ENCODE measurements at places on chromosomes 7 and 10.

DNA sequence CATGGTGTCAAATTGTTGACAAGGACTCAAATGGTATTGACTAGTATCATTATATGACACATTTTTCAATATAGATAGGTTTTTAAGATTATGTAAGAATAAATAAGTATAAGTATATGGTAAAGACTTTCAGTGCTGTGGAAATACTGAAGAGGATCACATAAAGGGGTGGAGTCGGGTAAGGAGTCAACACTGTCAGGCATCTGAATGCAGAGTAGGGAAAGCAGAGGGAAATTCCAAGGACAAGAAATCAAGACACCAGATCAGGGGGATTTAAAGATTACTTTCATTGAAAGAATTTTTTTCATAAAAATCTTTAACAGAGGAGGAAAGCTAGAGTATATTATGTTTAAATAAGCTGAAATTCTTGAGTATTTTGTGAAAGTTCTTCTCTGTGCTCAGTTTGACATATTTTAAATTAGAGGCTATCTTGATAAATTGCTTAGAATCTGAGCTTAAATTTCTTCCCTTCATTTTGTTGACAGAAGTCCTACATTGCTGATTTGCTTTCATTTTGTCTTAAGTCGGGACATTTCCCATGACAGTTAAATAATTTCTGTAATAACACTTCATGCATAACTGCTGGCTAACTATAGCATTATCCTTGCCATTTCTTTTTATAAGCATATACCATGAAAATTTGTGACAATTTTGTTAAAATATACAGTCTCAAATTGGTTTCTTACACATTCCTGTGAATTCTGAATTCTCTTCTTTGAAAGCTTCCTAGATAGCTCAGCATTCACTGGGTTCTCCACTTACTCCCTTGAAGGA is 244.3 kb downstream of the PRKG1 start:
- no peak for DNase-seq

DNA sequence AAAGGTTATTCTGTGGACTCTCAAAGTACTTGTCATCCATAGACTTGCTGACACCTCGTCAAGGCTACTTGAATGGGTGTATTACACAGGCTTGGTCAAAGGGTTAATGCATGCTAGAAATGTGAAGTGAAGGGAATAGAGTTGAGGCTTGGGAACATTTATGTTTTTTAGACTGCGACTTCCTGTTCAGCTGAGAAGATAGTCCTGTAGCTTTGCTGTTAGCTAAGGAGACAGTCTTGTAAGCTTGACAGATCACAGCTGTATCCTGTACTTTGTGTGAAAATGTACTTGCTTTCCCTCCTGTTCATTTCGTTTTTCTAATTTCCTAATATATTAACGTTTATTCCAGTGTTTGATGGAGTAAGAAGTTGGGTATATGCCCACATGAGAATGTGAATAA is 52.1 kb downstream of the ADD3 start:
- no peak for DNase-seq

GRCh38 chr10:20977300-20977699 is 80.2 kb upstream of the NEBL start:
- no peak for DNase-seq

DNA sequence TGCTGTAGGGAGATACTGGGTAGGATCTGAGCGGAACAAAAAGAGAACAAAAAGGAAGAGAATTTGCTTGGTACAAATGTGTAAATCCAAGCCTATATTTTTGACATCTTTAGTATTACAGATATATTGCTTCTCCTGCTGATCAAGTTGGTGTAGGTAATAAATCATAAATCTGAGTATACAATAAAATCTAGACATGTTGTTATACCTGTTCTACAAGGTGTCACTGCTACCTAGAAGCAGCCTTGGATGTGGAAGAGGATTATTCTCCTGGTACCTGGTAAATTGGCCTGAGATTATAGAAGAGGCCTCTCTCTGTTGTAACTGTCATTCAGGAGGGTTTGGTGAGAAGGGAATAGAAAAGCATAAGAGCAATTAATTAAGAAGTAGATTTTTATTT is 89.9 kb upstream of the LSM8 start:
- no peak for DNase-seq

DNA sequence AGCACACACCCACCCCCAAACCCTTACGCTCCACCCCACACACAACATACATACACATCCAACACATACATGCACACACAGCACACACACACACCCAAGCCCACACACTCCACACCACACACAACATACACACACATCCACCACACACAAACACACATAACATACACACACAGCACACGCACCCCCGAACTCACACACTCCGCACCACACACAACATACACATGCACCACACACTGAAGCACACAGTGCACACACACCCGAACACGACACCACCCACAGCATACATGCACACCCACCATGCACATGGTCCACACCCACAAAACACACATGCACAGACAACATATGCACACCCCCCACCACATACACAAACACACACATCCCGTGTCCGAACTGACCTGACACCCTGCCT is 2.0 kb downstream of the PRAP1 start:
- no peak for DNase-seq

DNA sequence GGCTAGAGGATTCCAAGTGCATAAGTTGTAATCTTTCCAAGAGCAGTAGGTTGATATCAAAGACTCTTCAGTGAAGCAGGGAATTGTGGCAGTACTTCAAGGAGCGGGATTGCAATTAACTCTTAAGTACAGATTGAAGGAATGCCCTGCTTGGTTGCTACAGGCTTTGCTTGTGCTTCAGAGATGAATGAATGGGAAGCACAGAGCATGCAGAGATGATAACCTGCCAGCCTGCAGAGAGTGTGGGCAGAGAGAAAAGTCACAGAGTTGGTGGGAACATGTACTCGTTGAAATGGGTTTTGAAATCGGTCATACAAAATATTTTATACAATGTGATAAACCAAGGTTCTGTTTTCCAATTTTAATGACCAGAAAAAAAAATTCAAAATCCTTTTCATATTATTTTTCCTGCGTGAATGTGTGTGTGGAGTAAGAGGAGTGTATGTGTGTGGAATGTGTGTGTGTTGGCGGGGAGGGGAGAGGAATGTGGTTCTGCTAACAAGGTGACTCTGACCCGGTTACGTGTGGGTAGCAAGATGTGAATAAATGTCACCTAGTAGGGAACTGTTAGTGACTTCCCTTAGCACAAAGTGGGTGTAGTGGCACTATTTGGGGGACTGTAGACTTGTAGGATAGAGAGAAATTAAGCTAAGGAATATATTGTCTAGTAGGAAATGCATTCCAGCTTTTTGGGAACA is 697.8 kb downstream of the GATA3 start:
- no peak for DNase-seq

- no peak for DNase-seq
These were observed 29.9 kb downstream of the HEPACAM2 start for GRCh38 chr7:93196336-93196735.

DNA sequence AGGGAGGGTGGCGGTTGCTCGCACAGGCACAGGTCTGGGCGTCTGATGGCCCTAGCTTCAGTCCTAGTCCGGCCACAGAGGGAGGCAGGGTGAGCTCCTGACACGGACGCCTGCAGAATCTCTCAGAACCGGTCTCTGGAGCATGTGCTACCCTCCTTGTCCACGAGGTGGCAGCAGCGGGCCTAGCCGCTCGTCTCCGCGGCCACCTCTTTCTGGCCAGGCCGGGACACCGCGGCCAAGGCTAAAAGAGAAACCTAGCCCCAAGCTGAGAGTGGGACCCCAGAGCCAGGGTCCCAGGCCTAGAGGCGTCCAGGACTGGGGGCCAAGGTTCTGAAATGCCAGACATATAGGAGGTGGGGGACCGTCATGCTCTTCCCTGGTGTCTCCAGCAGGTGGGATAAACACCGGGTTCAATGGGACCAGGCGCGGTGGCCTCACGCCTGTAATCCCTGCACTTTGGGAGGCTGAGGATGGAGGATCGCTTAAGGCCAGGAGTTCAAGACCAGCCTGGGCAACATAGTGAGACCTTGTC is 3.2 kb upstream of the LAT2 start:
- DNase-seq, result peak; percentile 36

- DNase-seq, result no peak
These were observed 342.4 kb downstream of the BBS9 start for GRCh38 chr7:33471636-33472242.

GRCh38 chr7:9945131-9945530 is 1028.5 kb upstream of the PHF14 start:
- no peak for DNase-seq

DNA sequence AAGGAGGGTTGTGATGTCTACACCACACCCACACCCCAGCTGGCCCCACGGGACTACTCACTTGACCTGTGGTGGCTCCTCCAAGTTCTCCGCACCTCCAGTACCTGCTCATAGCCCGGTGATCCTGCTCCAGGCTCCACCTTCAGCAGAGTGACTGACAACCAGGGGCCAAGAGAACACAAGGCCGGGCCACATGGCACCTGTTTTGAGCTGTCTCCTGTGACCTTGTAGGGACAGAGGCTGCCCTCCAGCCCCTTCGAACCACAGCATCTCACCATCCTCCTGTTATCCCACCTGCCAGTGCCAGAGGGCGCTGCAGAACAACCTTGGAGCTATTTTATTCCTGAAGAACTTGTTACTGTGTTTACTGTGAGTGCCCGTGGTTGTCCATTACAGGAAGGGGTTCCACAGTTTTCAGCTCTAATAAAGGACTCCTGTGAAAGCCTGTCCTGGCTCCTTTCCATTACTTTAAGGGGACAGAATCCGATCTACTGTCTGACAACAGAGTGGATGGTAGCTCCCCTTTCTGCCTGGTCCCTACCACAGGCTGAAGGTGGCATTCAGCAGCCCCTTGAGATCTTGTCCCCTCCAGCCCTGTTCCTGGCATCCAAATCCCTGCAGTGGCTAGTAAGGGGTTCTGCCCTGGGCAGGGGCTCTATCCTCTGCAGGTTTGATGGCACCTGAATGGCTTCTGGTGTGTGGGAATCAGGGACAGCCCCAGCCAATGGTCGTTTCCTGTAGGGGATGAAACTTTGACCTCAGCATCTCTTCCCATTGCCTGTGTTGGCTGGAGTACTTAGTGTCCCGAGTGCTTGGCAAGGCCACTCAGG is 50.8 kb downstream of the C10orf120 start:
- peak; percentile 8 for DNase-seq

Measured in fibroblast of the conjunctiva (primary cell).